Pericardium fibroblast (primary cell): ENCODE measurements at places on chromosomes 11 and 22. TPM values are rescaled to one million over a fixed set of nuclear protein-coding genes. Genes with fewer than 3 reads are reported as not detected.

The RAPSN gene
- total RNA-seq = 2.6 TPM in 1 of 2 replicates, not detected in the other

The FAM180B gene
- 0.12 and 1.3 TPM in 2 replicates for total RNA-seq

The ARHGAP1 gene
- total RNA-seq = 48.4 and 59.6 TPM in 2 replicates

The LARGE1 gene
- 14.4 and 17.9 TPM in 2 replicates for total RNA-seq

The SYT8 gene
- total RNA-seq = 0.35 TPM in 1 of 2 replicates, not detected in the other

The CASP5 gene
- total RNA-seq = not detected in 2 replicates

The OSBP2 gene
- total RNA-seq = 1.5 and 2.0 TPM in 2 replicates

The GAB4 gene
- total RNA-seq = not detected in 2 replicates

The PRR5L gene
- total RNA-seq = 1.8 and 8.9 TPM in 2 replicates

The PSMC3 gene
- 110 and 120 TPM in 2 replicates for total RNA-seq

The DDTL gene
- 1.0 and 1.2 TPM in 2 replicates for total RNA-seq

The UCP3 gene
- under 0.01 and 0.47 TPM in 2 replicates for total RNA-seq

The SSH3 gene
- 11.3 and 54.7 TPM in 2 replicates for total RNA-seq

The SLC5A4 gene
- not detected in 2 replicates for total RNA-seq

The APOA4 gene
- total RNA-seq = not detected in 2 replicates
